Stimulated activated CD4-positive, alpha-beta T cell treated with anti-CD3 and anti-CD28 coated beads, Interleukin-15, amount 100 ng/mL, for 48 hours (primary cell): ENCODE measurements at places on chromosomes 4 and X.

- DNase-seq, result no peak
Measured at GRCh38 chr4:138158746-138159297, 83.3 kb downstream of the SLC7A11 start.

DNA sequence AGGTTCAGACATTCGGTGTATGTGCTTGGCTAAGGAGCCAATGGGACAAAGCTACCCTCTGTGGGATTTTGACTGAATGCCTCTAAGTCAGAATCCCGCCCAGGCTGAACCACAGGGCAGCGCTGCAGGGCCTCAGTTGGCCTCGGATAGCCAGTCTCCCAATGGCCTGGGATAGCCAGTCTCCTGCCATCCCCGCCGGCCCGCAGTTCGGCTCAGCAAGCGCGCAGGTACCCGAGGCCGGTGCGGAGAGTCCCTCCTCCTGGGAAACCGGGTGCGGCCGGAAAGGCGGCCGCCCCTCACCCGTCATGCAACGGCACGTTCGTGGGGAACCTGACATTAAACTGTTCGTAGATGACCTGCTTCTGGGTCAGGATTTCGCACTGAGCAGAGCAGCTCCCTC is 16.1 kb downstream of the PPEF2 start:
- DNase-seq, result no peak

DNA sequence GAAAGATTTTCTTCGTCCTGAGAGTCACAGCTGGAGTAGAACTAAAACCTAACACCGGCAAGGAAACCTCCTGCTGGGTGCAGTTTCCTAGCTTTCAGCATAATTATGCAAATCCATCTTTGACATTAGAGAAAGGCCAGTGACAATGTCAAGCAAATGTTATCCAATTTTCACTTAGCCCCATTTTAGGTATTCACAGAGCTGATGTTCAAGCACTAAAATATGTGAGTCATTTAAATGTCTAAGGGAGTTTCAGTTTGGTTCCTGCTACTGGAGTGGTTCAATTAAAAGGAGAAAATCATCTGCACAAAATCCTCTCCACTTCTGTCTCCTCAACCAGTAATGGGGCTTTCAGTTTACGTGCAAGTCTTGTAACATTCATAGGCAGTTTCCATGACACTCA is 37.1 kb upstream of the AMOT start:
- no peak for DNase-seq

DNA sequence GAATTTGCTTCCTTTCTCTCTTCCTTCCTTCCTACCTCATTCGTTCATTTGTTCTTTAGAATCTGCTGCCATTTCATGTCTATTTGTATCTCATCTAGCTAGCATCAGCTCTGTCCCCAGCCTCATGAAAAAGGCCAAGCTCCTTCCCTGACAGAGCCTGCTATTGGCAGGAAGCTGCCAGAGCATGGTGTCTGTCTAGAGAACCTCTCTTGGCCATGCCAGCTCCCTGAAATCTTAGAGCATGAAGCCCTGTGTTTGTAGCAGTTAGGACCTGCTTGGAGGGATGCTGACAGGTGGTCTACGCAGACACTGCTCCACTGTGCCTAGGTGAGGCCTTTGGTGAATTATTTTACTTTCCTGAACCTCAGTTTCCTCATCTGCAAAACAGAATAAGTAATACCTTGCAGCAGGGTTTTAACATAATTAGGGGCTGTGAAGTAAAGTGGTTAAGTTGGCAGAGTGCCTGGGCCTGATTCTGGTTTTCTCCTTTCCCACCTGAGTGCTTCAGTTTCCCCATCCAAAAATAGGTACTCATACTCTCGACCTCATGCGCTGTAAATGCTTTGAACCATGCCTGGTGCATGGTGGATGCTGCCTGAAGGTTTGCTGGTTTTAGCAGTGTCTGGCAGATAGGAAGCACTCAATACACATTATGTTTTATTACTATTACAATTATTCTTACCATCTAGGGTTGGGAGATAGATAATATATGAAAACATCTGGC is 4.7 kb downstream of the PTTG2 start:
- DNase-seq, result no peak

GRCh38 chr4:66187175-66187720 is 517.0 kb upstream of the EPHA5 start:
- no peak for DNase-seq

DNA sequence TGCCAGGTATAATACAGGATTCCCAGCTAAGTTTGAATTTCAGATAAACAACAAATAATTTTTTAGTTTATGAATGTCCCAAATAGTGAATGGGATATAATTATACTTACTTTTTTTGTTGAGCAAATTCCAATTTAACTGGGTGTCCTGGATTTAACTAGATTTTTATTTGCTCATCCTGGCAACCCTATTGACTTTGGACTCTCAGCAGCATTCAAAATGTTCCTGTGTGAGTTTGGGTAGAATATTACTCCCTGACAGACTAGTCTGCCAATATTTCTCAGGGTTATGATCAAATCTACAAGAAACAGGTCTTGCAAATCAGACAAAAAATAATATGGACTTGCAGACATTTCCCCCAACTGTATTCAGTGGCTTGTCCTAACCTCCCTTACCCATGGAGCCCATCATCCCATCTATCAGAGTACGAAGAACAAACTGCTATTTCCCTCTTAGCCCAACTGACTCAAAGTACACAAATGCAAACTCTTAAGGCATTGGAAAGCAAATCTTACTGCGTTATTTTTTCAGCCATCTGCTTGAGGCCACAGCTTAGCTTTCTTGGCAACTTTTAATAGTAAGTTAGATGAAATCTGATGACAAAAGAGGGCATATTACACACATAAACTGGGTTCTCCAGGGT is 20.7 kb downstream of the SETD7 start:
- DNase-seq, result no peak

- no peak for DNase-seq
Measured at GRCh38 chr4:89994176-89994873, 99.7 kb downstream of the MMRN1 start.

GRCh38 chrX:113522814-113523213 is 682.2 kb upstream of the AMOT start:
- no peak for DNase-seq

DNA sequence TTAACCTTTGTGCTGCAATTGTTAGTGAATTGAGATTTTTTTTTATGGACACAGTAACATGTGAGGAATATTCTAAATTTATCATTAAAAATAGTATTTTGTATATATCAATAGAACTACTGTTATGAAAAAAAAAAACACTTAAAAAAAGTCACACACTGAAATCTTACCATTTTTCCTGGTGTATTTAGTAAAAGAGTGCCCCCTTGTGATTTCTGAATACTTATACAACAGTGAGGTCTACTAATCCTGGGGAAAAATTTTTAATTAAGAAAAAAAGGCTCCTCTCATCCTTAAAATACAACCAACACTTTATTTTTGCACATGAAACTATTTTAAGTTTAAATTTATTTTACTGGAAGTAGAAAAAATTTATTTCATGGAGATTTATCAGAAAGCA is 56.4 kb upstream of the SPOCK3 start:
- DNase-seq, result no peak

DNA sequence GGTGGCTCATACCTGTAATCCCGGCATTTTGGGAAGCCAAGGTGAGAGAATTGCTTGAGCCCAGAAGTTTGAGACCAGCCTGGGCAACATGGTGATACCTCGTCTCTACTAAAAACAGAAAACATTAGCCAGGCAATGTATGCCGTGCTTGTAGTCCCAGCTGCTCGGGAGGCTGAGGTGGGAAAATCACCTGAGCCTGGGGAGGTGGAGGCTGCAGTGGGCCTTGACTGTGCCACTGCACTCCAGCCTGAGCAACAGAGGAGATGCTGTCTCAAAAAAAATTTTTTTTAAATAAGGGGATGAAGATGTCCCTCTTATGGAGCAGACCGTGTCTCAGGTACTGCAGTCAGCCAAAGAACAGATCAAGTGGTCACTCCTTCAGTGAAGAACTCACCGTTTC is 13.5 kb downstream of the CTAG1B start:
- no peak for DNase-seq

- no peak for DNase-seq
Measured at GRCh38 chr4:105014234-105014633, 132.4 kb upstream of the TET2 start.

GRCh38 chr4:39502019-39502663 is 25.1 kb downstream of the UGDH start:
- DNase-seq, result no peak

DNA sequence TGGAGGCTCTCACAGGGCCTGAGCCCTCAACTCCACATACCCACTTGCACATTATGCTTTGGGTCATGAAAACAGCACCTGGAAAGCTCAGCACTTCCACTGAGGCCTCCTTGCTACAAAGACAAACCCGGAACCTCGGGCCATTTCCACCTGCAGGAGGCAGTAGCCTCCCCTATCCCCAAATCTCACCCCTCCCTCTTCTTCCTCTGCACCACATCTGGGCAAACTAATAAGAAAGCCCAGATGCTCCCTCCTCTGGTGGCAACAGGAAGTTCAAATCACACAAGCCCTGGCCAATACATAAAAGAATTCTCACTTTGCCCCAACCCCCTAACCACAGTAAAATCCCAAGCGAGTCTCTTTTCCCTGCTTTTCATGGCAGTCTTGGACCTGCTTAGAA is 136.4 kb downstream of the MAPK10 start:
- no peak for DNase-seq

- DNase-seq, result no peak
Measured at GRCh38 chr4:41413670-41414411, 124.1 kb upstream of the LIMCH1 start.

GRCh38 chrX:40543661-40544328 is 37.0 kb upstream of the ATP6AP2 start:
- no peak for DNase-seq

- no peak for DNase-seq
Measured at GRCh38 chr4:123476089-123476488, 79.5 kb downstream of the SPRY1 start.

DNA sequence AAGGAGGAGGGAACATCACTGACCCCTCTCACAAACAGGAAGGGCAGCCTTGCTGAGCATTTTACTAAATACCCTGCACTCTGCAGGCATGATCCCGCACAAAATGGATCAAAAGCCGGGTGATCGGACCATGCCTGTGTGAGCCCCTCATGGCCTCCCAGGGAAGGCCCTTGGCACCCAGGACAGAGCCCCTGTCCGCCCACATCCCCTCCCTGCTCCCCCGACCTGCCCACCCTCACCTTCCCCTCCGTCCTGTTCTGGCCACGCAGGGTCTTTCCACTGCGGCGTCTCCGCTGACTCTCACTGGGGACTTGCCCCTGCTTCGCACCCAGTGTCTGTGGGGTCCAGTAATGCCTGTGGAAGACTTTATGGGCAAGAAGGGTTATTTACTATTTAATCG is 105.0 kb downstream of the HMX1 start:
- no peak for DNase-seq

DNA sequence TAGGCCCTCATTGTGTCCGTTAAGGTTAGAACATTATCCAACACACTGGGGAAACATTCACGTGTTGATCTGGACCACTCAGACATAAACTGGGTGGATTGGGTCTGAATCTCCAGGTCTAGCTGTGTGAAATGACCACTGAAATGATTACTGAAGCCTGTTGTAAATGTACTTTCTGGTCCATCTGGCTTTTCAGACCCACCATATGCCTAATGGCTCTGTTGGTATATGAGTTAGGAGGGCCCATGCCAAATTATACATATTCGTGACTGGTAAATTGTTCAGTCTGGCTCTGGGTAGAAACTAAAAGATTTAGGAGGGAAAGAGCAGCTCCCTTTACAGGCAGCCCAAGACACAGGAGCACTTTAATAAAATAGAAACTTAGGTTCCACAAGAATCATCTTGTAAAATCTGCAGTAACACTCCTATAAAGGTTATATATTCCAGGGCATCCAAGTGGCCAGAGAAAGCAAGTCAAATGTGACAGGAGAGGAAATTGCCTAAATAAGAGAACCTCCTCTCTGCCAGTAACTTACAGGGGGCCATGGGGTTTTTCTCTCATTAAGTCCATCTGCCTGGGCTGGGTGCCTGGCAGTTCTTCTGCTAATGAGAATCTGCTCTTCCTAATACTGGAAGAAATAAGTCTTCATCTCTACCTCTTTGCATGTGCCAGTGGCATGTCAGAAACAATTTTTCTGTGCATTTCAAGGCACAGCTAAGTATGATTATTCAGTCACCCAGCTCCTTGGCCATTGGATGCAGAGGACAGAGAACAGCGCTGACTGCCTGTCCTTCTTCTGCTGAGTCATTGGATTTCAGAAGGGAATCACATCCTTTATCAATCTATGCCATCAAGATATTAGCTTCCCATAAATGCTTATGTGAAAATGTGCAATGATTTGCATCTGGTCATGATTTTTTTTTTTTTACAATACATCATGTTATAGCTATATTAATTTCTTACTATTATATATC is 112.6 kb downstream of the GLRA2 start:
- no peak for DNase-seq

GRCh38 chr4:80492761-80493160 is 157.2 kb downstream of the CFAP299 start:
- DNase-seq, result no peak

DNA sequence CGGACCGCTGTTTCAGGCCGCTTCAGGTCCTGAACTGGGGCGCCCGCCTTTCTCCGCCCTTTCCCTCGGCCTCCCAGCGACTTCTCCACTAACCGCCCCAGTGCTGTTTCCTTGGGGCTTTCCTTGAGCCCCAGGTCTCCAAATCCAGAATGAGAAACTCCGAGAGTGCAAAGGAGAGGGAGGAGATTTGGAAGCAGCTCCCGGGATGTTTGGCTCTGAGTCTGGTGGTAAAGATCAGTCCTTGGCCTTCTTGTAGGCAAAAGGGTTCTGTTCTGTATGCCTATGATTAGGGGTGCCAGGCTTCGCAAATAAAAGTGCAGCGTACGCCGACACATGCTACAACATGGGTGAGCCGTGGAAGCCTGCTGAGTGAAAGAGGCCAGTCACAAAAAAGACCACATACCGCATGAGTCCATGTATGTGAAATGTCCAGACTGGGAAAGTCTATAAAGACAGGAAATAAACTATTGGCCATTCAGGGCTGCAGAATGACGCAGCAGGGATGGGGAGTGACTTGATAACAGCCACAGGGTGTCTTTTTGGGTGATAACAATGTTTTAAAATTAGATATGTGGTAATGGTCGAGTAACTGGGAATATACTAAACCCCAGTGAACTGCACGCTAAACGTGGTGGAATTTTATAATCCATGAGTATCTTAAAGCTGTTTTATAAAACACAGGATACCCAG is 99.8 kb downstream of the TRAPPC11 start:
- DNase-seq, result no peak

- DNase-seq, result no peak
Measured at GRCh38 chr4:10684631-10685030, at the start of gene CLNK. TSS of gene CLNK (minus strand) at chr4:10684768. CDS start at chr4:10667869, 16,899 bp downstream.

- no peak for DNase-seq
Measured at GRCh38 chr4:26368685-26369084, 47.9 kb downstream of the RBPJ start.

GRCh38 chr4:30295652-30296051 is 424.5 kb upstream of the PCDH7 start:
- no peak for DNase-seq

GRCh38 chr4:169407217-169407845 is 136.6 kb upstream of the SH3RF1 start:
- no peak for DNase-seq

DNA sequence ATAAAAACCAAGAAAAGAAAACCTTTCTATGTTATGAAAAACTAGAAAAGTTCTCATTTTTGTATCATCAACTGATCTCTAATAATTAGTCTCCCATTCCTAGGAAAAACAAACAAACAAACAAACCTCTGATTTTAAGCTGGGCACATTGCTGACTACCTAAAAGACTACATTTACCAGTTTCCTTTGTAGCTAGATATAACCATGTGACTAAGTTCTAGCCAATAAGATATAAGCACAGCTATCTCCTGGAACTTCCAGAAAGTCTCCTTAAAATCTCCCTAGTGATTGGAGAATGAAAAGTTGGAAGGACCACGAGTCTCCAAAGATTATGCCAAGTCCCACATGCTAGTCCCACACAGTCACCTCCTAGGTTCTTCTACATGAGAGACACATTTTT is 108.9 kb downstream of the NR3C2 start:
- DNase-seq, result no peak

- no peak for DNase-seq
Measured at GRCh38 chrX:147901461-147902126, 10.1 kb upstream of the FMR1 start.
